ENCODE measurements at places on chromosomes 3 and 15.

- DNase-seq: no peak
Observed at GRCh38 chr3:112811917-112812660, 34.6 kb downstream of the CD200R1L start.

DNA sequence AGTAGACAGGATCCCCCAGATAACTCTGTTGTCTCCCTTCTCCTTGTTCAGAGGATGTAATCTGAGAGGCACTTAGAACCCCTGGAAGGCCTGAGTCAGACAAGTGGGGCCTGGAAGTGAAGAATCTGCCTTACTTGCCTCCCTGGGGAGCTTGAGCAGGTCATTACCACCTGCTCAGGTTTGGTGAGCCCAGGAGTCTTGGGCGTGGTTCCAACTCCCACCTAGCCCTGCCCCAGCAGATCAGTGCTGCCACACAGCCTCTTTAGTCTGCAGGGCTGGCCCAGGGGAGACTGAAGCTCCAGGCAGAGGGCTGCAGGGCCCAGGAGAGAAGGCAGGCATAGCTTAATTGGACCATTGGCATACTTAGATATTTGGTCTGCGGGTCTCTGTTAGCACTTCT, 230.0 kb downstream of the ERC2 start:
- no peak for DNase-seq

GRCh38 chr3:160103397-160103796, 114.8 kb downstream of the IL12A start:
- no peak for DNase-seq

DNA sequence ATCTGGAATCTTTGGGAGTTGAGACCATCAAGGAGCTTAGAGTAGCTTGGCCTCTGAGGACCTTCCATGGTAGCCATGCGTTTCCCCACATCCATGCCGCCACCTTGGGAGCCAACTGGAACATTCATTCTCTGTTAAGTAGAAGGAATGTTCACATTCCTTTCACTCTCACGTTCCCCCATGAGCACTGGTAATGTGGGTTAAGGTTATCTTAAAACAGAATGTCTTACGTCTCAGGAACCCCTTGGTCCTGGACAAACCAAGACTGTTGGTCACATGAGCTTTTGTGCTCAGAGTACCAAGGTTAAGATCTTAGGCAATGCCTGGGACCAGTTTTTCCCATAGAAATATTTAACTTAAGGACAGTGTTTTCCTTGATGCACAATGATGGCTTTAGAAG, 211.7 kb upstream of the UBE2E1 start:
- no peak for DNase-seq

GRCh38 chr15:35663956-35664355, 118.0 kb upstream of the DPH6 start:
- no peak for DNase-seq

- DNase-seq: no peak
Observed at GRCh38 chr3:131782751-131783150, 252.1 kb downstream of the CPNE4 start.

- DNase-seq: no peak
Observed at GRCh38 chr3:142468456-142468855, 20.6 kb upstream of the XRN1 start.

DNA sequence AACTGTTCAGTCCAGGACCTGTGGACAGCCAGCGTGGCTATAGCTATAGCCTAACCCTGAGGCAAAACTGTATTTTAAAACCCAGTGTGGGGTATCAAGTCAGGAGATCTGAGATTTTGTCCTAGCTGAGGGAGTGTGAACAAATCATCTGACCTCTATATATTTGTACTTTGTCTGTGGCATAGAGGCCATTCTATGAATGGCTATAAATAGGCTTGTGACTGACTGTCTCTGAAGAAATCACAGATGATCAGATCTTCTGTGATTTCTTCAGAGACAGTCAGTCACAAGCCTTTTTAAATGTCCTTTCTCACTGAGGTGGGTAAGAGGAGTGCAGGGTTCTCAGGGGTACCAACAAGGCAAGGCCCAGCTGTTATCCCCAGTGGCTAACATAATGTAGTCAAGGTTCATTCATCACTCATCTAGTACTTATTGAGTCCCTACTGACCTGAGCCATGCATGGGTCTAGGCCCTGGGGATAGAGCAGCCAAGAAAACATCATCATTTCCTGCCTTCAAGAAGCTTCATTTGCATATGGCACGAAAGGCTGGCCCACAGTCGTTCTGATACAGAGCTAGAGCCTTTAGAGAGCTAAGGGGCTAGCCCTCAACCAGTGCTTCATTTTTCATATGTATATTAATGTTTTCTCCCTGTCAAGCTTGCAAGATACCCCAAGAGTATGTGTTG, 53.3 kb downstream of the TIPARP start:
- peak; percentile 37 for DNase-seq

GRCh38 chr3:42547401-42547945, 34.3 kb downstream of the SEC22C start:
- DNase-seq: peak; percentile 54

- peak; percentile 39 for DNase-seq
Observed at GRCh38 chr3:65672871-65673815, 365.6 kb downstream of the MAGI1 start.

- peak; percentile 26 for DNase-seq
Observed at GRCh38 chr3:132456136-132456535, 38.8 kb downstream of the DNAJC13 start.

DNA sequence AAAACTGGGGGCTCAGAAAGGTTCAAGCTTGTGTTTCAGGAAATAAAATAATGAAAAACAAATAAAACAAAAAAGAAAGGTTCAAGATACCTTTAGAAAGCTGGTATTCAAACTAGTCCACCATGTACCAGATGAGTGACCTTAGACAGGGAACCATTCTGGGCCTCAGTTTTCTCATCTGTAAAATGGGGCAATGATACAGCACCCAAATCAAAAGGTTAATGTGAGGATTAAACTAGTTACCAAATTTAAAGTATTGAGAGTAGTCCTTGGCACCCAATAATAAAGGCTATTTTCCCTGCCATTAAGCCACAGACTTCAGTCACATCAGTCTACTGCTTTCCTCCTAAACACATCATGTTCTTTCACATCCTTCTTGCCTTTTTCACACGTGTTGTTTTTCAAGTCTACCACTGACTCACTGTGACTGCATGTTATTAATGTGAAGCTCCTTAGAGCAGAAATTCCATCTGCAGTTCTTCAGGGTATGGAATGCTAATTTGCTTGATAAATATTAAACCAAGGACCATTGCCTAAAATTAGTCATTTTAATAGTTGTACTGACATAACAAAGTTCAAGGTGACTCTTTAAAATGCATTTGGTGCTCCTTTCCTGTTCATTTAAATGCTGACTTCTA, 19.9 kb downstream of the TAMM41 start:
- DNase-seq: no peak

DNA sequence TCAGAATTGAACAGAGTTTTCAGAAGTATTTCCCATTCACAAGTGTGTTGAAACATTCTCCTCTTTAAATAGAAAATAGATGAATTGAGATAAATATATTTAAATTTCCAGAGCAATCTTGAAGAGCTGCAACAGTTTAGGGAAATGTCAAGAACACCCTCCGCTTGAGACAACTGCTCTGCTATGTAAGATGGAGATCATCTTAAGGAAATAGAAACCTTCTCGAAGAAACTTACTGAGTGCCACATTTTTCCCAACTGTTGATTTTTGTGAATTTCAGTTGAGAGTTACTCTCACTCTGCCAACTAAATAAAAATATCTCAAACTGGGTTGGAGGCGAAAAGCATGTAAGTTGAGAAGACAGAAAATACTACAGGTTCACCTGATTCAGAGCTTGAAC, 78.0 kb downstream of the SUCLG2 start:
- no peak for DNase-seq

DNA sequence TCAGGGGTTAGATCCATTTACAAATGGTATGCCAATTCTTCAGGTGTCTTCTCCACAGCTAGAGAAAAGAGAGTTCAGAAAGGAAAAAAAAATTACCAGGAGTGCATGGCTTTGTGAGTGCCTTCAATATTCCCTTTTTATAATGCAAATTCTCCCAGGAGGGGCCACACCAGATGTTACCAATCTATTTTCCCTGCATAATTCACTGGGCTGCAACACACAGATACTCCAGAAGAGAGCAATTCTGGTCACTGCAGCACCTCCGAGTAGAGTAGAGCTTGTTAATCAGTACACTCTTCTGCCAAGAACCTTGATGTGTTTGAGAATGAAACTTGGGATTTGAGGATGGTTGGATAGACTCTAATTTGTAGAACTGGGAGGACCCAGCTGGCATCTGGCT, 80.7 kb upstream of the SPRED1 start:
- DNase-seq: no peak

DNA sequence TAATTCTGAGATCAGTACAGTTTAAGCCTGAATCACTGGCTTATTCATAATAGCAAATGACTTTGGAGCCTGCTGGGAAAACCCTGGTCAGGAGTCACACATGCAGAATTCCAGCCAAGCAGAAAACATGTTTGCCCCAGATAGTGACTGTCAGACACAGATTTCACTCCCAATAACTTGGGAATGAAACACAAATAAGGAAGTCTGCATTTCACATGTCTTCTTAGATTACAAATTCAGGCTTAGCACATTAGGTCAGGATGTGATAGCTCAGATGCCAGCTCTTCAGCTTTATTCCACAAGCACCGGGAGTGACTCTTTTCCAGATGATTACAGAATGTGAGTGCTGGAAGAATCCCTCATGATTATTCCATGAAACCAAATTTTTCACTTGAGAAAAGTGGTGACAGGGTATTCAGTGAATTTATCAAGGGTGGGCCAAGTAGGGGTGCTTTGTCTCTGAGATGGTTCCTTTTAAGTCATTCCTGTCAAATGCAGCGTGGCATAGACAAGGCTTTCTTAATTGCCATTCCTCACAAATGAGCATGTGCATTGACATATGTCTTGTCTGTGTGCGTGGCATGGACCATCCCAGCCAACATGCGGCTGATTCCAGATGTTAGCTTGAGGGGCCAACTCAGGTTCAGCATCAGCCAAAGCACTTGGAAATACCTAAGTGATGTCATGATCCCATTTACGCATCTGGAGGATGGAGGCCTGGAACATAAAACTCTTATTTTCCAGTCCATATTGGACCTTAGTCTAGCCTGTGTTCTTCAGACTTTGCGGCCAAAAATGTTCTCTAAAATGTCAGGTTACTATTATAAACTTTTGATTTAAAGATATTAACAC, 191.0 kb downstream of the EPHB1 start:
- DNase-seq: no peak

GRCh38 chr3:149473357-149474249, 894 bp upstream of the TM4SF4 start:
- peak; percentile 58 for DNase-seq

GRCh38 chr3:98721776-98722175, 41.4 kb upstream of the ST3GAL6 start:
- no peak for DNase-seq

DNA sequence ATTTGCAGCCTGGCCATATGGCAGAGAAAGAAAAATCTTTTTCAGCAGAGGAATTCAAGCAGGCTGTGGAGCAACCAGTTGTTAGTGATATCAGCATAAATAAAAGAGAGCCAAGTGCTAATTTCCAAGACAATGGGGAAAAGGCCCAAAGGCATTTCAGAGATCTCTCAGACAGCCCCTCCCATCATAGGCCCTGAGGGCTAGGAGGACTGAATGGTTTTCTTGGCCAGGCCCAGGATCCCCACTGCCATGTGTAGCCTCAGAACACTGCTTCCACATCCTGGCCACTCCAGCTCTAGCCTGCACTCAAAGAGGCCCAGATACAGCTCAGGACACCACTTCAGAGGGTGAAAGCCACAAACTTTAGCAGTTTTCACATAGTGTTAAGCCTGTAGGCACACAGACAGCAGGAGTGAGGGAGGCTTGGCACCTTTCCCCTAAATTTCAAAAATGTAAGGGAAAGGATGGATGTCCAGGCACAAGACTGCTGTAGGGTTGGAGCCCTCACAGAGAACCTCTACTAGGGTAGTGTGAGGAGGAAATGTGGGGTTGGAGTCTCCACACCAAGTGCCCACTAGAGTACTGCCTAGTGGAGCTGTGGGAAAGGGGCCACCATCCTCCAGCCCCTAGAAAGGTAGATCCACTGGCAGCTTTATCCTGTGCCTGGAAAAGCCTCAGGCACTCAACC, 191.4 kb downstream of the TBL1XR1 start:
- no peak for DNase-seq

DNA sequence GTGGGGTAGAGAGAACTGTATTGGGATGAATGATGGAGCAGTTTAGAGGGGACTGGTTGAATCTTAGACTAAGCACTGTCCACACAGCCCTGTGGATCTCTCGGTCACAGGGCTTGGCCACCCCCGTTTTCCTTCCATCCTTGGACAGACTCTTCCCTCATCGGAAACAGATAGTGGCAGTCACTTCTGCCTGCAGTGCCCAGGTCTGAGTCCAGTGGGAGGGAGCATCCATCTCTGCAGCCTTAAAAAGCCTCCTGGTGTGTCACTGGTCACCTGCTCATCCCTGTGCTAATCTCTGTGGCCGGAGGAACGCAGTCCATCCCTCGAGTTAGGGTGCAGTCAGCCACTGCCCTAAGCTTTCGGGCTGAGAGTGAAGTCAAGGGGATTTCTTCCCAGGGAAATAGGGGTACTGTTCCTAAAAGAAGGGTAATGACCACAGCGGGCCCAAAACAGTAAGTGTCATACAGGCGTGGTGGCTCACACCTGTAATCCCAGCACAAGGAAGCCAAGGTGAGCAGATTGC, 32.0 kb downstream of the PLA2G4D start:
- no peak for DNase-seq
